ENCODE measurements at places on chromosomes 3 and 15.
A peak's percentile ranks its signal among the peaks of the same experiment; 100 is the strongest.

GRCh38 chr3:105791919-105792786, 76.7 kb downstream of the CBLB start:
- DNase-seq: peak; percentile 93

- no peak for DNase-seq
These were observed 178.6 kb upstream of the TRIM42 start for GRCh38 chr3:140499114-140499757.

- DNase-seq: no peak
These were observed 77.1 kb downstream of the MEX3B start for GRCh38 chr15:81968691-81969090.

GRCh38 chr3:17192995-17193394, 308.2 kb downstream of the PLCL2 start:
- DNase-seq: no peak

DNA sequence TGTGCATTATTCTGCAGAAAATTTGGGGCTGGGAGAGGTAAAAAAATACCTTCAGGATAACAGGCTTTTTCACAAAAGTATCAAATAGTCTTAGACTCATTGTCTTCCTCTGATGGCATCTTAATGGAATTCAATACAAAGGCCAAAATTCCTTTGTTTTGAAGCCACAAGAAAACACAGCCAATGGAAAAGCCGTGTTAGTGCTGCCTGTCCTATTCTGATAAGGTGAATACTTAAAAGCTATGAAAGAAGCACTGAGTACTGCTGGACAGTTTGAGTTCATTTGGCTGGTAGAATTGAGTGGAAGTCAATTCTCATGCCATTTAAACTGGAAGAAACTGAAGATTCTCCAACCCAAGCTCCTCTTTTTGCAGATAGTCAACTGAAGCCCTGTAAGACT, 395.3 kb upstream of the TPRG1 start:
- DNase-seq: no peak

- no peak for DNase-seq
These were observed 41.3 kb downstream of the SSR3 start for GRCh38 chr3:156513619-156514018.

- DNase-seq: no peak
These were observed 650.8 kb upstream of the SGO1 start for GRCh38 chr3:20836801-20837200.

DNA sequence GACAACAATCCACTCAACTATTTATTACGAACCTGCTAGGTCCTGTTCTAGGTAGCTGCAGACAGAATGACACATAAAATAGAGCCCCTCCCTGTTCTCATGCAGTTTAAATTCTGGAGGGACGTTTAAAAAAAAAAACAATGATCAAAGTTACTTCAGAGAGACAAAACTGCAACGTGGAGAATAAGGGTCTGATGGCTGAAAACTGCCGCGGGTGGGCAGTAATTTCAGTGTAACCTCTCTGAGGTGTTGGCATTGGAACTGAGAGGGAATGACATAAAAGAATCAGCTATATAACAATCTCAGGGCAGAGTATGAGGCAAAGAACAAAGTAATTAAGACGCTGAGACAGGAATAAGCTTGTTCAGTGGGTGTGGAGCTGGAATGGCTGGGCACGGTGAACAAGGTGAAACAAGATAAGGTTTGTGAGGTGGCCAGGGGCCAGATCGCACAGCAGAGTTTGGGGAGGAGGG, 19.5 kb downstream of the TBL1XR1 start:
- no peak for DNase-seq

All from sigmoid colon (tissue), 7 donors.